ENCODE measurements at places on chromosomes 7 and 10.

DNA sequence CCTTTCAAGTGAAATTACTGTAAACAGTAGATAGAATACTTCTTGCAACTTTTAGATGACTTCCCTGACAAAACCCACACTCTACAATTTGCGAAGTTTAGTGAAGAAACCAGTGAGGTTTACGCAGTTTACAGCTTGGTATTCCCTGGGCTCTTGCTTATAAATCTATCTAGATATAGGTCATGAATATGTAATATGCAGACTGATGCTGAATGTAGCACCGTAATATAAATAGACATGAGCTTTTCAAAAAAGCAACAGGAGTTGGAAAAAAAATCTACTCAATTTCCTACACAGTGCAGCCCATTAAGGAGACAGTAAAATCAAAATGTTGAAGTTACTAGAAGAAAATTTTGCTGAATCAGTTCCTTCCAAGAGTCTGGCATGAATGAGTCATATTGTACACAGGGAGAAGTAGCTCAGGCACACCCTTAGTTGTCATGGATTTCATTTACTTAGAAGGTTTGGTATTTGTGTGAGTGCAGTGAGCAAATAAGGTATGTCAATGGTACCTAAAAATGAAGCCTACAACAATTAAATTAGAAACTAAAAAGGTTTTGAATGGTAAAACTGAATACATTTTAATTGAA lies 67.7 kb upstream of the NEUROD6 start:
- no peak for DNase-seq

DNA sequence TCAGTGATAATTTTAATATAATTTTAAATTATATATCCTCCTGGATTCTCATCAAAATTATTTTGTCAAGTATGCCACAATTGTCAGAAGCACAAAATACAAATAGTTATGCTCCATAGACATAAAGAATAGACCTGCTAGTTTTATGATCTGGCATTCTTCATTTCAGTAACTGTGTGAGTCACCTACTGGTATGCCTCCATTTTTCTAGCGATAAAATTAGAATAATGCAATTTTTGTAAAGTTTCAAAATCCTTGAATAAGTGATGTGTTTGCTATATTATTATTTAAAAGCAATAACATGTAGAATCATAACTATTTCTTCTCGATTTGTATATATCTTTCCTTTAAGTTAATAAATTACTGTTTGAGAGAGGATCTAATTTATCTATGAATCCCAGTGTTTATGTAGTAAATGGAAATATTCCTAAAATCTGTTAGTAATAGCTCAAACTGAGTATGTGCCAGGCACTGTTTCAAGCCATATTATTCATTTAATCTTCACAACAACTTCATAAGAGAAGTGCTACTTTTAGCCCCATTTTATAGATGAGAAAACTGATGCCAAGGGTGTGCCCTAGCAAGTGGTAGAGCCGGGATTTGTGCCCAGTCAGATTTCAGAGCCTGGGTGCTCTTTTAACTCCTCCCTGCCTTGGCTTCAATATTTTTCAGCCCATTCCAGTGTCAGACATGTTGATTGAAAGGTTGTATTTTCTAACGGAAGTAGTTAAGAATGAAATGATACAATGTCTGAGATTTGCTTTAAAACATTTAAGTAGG lies 38.4 kb downstream of the NET1 start:
- DNase-seq = no peak

- DNase-seq = no peak
Measured at GRCh38 chr10:6781133-6781770, 201.2 kb upstream of the PRKCQ start.

- DNase-seq = no peak
Measured at GRCh38 chr7:49630513-49630912, 142.9 kb upstream of the VWC2 start.

DNA sequence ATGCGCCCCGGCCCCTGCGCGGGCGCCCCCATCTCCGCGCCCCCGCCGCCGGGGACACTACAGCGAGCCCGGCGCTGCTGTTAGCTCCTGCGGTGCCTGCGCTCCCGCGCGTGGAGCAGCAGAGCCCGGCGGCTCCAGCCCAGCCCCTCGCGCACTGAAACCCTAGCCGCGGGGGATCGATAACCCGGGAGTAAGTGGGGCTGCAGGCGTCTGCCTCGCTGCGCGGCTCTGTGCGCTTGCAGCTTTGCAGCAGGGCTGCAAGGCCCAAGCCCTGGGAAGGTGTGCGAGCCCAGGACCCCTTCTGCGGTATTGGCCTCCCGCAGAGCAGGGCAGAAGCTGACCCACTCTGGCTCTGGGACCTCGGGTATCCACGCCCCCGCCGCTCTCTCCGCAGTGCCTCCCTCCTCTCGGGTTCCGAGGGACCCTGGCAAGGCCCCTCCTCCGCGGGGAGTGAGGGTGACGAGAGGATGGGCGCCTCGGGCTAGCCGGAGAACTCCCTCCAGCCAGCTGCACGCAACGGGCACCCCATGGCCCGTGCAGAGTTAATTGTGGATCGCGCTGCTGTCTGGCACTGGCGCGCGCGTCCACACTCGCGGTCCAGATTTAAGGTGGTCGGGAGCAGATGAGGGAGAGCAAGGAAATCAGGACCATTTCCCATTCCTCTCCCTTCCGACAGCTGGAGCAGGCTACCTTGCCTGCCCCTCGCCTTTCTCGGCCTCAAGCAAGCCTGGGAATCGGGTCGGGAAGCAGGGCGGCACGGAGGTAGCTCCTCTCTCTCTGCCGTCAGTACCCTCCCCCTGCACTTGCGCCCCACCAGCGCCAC lies 2.1 kb downstream of the SHH start:
- DNase-seq = no peak

DNA sequence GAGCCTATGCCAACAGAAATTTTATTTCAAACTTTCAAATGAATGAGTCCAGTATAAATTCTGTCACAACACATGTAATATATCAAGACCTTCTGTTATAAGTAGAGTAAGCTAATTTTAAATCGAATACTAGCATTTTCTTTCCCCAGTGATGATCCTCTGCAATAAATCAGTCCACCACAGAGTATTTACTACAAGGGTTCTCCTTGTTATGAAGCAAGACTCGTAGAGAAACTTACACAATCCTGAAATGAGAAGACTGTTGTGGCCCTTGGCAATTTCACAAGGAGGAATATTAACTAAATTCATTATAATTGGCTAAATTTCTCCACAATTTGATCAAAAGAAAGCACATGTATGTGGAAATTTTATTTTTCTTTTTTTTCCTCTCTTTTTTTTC lies 312.4 kb upstream of the DGKB start:
- no peak for DNase-seq

DNA sequence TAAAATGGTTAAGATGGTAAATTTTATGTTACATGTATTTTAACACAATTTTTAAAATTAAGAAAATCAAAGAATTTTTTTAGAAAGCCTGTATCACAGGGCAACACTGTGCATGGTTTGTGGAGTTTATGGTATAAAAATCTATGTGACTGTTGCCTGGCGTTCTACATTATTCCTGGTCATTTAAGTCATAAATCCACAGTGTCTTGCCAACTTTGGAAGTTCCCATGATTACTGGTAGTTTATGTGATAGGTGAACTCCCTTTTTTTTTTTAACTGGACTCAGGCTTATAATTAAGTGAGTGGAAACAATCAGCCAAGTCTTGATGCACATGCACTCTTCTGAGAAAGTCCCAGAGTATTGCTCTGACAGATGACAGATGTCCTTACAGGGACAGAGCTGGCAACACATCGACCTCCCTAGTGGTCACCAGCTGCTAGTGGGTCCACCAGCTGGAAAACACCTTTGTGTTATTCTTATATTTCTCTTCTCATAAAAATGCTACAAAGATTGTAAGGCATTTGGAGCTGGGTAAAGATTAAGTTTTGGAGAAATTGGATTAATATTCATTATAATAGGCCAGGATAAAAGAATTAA lies 8.8 kb upstream of the STN1 start:
- no peak for DNase-seq

DNA sequence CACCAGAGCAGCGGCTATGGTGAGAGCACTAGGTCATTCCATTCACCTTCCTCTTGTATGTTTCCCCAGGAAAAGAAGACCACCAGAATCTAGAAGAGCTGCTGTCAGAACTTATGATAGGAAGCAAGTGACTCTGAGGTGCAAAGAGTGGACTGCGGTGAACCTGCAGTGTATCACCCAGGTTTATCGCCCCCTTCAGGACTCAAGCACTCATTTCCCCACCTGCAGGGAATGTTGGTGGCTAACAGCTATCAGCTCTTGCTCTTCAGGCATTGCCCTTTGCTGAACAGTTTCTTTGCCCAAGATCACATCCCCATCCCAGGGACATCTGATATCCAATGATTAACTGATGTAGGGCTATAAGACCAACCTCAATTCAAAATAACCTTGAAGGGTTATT lies 66.3 kb upstream of the IL6 start:
- DNase-seq = no peak

DNA sequence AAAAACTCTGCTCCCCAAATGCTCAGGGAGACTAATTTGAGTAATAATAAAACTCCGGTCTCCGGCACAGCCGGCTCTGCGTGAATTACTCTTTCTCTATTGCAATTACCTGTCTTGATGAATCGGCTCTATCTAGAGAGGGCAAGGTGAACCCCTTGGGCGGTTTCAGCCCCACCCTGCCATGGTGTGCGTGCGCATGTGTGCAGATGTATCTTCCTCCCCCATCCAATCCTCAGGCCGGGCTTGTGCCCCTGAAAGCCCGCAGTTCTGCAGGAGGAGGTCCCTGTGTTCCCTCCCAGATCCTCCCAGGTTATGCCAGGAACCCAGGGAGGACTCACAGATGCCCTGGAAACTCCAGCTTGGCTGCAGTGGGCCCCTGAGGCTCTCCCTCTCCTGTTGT lies 48.3 kb upstream of the MYL10 start:
- no peak for DNase-seq

- no peak for DNase-seq
Measured at GRCh38 chr10:119344381-119344780, 137.0 kb downstream of the GRK5 start.

DNA sequence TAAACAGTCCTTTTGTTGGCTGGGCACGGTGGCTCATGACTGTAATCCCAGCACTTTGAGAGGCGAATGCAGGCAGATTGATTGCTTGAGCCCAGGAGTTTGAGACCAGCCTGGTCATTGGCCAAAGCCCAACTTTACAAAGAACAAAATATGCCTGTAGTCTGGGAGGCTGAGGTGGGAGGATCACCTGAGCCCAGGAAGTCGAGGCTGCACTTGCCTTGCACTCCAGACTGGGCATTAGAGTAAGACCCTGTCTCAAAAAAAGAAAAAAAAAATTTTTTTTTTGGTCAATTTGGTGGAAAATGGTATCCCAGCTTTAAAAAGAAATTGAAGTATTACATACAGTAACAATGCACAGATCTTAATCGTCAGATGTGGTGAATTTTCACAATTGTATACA lies 4.8 kb downstream of the GLRX3 start:
- no peak for DNase-seq

DNA sequence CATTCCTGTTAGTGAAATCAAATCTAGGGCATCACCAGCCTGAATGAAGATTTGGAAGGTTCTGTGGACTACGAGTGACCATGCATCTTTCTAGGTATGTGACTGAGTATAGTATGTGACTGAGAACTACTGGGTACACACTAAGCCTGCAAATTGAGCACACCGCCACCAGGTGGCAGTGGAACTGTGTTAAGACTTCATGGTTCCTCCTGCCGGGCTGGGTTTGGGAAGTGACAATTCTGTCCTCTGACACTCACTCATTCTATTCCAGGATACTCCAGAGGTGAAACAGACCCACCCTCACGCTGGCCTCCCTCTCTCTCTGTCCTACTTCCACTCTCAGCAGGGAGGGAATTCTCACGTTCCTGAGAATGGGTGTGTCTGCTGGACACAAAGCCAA lies 84.0 kb upstream of the TMEM248 start:
- DNase-seq = no peak

GRCh38 chr10:18261768-18262231 lies 121.6 kb downstream of the CACNB2 start:
- DNase-seq = no peak

DNA sequence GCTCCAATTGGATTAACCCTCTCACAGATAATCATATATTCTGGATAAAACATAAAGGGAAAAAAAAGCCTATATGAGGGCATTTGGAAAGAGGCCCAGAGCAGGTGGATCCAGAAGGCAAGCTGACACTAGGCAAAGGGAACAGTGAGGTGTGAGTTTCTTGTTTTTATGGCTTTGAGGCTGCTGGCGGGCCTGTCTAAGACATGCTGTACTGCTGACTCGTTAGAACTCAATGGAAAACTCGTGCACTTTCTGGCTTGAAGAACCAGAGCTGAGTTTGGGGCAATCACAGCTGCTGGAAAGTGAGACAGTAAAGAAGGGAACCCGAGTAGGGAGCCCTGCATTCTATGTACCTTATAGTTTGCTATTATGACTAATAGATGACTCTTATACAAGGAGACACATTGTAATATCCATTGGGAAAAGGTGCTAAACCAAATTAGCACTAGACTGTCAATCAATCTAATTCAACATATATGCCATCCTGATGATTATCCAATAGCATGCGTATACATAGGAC lies 637.1 kb downstream of the GATA3 start:
- DNase-seq = no peak

DNA sequence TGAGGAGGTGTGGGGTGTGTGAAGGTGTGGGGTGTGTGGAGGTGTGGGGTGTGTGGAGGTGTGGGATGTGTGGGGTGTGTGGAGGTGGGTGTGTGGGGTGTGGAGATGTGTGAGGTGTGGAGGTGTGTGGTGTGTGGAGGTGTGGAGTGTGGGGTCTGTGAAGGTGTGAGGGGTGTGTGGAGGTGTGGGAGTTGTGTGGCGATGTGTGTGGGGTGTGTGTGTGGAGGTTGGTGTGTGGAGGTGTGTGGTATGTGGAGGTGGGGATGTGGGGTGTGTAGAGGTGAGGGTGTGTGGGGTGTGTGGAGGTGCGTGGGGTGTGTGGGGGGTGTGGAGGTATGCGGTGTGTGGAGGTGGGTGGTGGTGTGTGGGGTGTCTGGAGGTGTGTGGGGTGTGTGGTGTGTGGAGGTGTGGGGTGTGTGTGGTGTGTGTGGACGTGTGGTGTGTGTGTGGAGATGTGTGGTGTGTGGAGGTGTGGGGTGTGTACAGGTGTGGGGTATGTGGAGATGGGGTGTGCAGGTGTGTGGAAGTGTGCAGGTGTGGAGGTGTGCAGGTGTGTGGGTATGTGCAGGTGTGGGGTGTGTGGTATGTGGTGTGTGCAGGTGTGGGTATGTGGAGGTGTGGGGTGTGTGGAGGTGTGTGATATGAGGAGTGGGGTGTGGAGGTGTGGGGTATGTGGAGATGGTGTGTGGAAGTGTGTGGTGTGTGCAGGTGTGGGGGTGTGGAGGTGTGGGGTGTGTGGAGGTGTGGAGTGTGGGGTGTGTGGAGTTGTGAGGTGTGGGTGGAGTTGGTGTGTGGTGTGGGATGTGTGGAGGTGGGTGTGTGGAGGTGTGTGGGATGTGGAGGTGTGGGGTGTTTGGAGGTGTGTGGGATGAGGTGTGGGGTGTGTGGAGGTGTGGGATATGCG lies 34.5 kb downstream of the SPDYE17 start:
- DNase-seq = no peak

DNA sequence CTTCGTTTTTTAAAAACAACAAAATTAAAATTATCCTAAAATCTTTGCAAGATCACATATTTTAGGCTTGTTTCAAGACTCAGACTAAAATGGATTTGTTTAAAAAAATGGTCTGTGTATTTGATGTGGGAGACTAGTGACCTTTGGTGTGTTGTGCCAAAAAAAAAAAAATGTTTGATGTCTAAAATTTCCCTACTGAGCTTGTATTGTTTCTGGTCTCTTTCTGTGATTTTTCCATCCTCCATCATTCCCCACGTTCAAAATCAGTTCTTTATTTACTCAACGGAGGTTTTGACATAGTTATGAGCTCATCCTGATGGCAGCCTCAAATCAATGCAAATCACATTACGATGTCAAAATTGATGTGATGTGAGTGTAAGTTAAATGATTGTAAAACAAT lies 326.2 kb downstream of the RNLS start:
- DNase-seq = no peak

All from AG09319 (cell line).